Left lung (tissue), 14 donors: ENCODE measurements at places on chromosomes 13 and 19.

DNA sequence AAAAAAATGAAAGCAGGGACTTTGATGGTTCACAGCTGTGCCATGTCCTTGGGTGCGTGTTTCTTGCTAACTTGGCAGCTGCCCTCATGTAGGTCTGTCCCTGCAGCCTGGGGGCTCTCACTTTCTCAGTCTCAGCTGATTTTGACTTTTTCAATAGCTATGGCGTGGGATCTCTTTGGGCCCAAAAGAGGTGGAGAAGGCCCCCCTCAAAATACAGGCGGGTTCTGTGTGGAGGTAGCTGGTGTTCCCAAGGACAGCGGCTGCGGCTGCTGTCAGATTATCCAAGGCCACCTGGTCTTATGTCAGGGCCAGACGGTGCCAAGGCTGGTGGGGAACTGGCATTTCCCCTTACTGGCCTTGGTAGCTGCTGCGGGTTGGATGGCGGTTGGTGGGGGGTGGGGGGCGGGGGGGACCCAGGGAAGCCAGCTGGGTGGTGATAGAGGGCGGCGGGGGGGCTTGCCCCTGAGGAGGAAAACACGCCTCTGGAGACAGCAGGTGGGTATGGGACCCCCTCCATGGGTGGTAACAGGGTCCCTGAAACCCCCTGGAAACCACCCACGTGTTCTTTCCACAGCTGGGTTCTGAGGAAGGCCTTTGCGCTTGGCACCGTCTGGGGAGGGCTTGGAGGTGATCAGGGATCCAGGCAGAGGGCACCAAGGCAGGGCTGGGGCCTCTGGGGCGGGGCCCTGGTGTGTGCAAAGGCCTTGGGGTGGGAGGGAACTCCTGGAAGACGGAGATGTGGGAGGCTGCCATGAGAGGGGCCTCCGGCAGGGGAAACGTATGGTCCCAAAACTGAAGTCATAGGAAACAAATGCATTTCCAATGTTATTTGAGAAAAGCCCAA is 4.1 kb downstream of the TIMM13 start:
- H3K4me1 ChIP-seq = peaks cover 33% of the 10 kb centered on the region
- no peaks in the 10 kb centered on the region for H3K36me3 ChIP-seq
- no peaks in the 10 kb centered on the region for H3K27me3 ChIP-seq
- peak; percentile 55 for DNase-seq

- no peaks in the 10 kb centered on the region for H3K4me1 ChIP-seq
- H3K27me3 ChIP-seq = no peaks in the 10 kb centered on the region
- no peak for DNase-seq
- H3K4me3 ChIP-seq = no peak overlapping the region
- H3K27ac ChIP-seq = no peak overlapping the region
Measured at GRCh38 chr13:42422681-42423080, 150.7 kb downstream of the AKAP11 start.

DNA sequence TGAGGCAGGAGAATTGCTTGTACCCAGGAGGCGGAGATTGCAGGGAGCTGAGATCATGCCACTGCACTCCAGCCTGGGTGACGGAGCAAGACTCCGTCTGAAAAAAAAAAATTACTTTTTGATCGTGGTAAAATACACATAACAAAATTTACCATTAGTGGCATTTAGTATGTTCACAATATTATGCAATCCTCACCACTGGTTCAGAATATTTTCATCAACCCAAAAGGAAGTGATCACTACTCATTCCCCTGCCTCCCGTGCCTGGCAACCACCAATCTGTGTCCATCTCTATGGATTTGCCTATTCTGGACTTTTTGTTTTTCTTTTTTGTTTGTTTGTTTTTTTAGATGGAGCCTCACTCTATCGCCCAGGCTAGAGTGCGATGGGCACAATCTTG is 1.2 kb upstream of the PALM3 start:
- H3K4me1 ChIP-seq = no peaks in the 10 kb centered on the region
- no peaks in the 10 kb centered on the region for H3K36me3 ChIP-seq
- peaks cover 44% of the 10 kb centered on the region for H3K27me3 ChIP-seq

- no peak overlapping the region for H3K27ac ChIP-seq
- DNase-seq = no peak
- no peak overlapping the region for H3K4me3 ChIP-seq
Measured at GRCh38 chr19:38089440-38089839, 134.6 kb downstream of the DPF1 start.

DNA sequence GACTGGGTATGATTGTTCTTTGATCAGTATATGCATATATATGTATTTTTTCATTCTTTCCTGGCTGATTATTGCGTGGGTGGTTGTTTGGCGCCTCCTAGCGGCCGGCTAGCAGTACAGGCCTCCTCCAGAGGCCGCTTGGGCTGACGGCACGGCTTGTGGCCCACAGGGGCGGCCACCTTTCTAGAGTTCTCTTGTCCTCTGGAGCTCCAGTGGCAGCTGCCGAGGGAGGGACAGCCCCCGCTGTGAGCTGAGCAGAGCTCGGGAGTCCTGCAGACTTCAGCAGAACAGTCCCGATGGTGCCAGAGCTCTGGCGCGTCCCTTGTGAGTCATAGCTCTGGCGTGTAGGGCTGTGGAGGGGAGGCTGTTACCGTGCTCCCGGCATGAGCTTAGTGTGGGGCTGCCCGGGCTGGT is 22.5 kb upstream of the ZNF429 start:
- H3K36me3 ChIP-seq = no peaks in the 10 kb centered on the region
- no peaks in the 10 kb centered on the region for H3K27me3 ChIP-seq

- no peak overlapping the region for H3K4me3 ChIP-seq
- H3K4me1 ChIP-seq = peaks cover 18% of the 10 kb centered on the region
- peaks cover 31% of the 10 kb centered on the region for H3K27me3 ChIP-seq
- no peak for DNase-seq
Measured at GRCh38 chr13:110297011-110297410, 9.9 kb downstream of the COL4A1 start.
